ENCODE measurements at places on chromosomes 11 and 22.

GRCh38 chr22:33109514-33110430 lies 51.6 kb upstream of the SYN3 start:
- no peak for DNase-seq

DNA sequence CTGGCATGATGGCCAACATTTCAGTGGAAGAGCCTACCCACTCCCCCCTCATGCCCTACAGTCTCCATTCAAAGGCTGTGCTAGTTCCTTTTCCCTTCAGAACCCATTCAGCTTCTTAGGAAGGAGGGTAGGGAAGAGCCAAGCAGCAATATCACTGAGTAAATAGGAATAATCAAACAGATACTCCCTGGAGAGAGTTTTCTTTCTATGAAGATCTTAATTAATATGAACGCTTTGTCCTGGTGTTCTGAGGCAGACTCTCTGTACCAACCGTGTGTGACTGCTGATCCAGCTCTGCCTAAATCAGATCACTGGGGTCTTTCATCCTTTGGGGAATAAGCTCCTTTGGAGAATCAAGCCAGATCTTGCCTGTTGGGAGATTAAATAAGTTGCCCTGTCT lies 75.2 kb upstream of the NNMT start:
- no peak for DNase-seq

DNA sequence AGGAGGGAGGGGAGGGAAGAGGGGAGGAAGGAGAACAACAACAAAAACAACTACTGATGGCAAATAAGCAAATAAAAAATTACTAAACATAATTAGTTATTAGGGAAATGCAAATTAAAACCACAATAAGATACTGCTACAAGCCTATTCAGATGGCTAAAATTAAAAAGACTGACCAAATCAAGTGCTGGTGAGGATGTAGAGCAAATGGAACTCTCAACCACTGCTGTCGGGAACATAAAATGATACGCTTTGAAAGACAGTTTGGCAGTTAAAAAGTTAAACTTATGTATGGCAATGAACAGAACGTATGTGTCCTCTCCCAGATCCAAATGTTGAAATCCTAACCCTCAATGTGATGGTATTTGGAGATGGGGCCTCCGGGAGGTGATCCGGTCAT lies 85.7 kb downstream of the PHF21B start:
- no peak for DNase-seq

DNA sequence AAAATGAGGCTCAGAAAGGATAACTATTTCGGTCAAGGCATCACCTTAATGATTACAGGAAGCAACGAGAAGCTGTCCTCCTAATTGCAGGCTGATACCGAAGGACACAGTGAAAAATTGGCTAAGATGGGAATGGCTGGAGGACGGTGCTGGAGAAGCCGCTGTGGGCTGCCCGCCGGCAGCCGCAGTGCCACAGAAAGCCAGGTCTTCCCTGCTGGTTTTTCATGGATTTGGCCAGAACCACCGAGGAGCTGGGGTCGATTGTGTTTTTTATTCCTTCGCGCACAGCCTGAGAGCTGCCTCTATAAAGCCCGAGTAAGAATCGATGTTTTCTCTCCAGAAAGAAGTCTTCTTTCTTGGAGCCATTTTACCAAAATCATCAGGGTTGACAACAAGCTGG lies 1484.2 kb downstream of the BRD1 start:
- DNase-seq, result no peak

- DNase-seq, result no peak
These were observed 25.2 kb upstream of the PLET1 start for GRCh38 chr11:112285841-112286311.

DNA sequence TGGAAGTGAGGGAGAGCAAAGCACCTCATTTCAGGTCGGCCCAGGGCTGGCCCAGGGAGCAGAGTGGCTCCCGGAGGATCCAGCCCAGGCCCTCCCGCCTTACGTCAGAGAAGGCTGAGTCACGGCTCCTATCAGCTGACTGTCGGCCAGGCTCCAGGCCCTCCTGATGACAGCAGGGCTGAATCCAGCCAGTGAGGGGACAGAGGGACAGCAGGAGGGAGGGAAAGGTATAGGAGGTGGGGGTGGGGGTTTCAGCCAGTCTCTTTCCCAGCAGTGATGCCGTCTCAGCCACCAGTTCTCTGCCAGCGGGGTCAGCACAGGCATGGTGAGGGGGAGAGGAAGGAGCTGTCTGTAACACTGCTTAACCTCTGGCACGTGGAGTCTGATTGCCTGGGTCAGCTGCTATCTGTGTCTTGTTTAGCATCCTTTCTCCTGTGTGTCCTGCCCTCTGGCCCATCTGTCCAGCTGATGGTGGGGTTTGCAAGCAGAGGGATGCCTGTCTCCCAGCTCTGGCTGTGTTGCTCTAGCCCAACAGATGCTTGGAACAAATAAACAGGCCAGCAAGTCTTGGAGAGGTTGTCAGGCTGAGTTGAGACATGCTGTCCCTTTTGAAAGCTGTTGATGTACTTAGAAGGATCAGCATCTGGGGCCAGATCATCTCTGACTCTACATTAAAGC lies 74.0 kb downstream of the ADAMTS15 start:
- DNase-seq, result peak; percentile 96

- peak; percentile 61 for DNase-seq
These were observed 37.8 kb downstream of the PAMR1 start for GRCh38 chr11:35487532-35488078.

- no peak for DNase-seq
These were observed 4.2 kb downstream of the MUC5B start for GRCh38 chr11:1226986-1227550.

DNA sequence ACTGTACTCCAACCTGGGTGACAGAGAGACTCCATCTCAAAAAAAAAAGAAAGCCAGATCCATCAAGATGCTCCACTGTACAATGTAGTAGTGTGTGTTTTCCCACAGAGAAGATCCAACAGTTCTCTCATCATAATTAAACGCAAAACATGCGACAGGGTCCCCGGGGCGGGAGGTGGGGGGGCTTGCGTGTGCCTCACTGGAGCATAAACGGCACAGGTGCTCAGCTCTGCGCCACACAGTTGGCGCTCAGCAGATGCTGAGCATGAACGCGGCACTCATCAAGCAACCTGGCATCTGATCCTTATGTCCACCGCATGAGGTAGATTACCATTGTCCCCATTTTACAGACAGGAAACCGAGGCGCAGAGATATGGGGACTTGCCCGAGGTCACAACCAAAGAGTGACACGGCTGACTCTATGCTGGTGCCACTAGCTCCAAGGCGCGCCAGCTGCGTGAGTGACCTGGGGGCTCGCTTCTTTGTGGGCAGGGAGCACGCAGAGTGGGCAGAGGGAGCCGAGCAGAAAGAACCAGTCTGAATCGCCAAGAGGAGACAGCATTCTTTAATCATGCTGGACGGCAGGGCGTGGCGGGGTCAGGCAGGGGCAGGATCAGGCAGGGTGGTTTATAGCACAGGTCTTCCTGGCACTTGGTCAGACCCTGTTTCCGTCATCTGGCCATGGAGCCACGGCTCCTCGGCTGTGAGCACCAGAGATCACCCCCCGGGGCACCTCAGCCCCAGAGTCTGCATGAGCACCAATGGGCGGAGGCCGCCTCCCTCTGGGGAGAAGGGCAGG lies 8.2 kb downstream of the C1QTNF6 start:
- no peak for DNase-seq

- DNase-seq, result no peak
These were observed 13.7 kb upstream of the CDKN1C start for GRCh38 chr11:2899080-2899783.

DNA sequence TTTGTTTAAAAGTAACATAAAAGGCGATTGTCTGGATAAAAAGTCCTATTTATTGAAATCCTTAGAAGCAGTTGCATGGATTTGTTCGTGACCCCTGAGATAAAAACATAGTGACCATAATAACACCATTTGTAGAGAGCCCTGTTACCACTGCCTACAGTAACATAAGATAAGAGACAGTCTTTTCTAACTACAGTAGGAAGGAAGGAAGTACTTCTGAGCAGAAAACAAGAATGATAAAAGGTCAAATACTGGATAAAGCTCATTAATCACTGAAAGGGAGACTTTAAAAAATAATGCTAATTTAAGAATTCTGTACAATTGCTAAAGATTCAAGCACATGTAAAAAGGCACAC lies 47.1 kb upstream of the SOX6 start:
- no peak for DNase-seq

- DNase-seq, result no peak
These were observed 118.6 kb downstream of the HIPK3 start for GRCh38 chr11:33375688-33376311.

GRCh38 chr11:58391879-58392278 lies 14.8 kb downstream of the OR5B3 start:
- no peak for DNase-seq

DNA sequence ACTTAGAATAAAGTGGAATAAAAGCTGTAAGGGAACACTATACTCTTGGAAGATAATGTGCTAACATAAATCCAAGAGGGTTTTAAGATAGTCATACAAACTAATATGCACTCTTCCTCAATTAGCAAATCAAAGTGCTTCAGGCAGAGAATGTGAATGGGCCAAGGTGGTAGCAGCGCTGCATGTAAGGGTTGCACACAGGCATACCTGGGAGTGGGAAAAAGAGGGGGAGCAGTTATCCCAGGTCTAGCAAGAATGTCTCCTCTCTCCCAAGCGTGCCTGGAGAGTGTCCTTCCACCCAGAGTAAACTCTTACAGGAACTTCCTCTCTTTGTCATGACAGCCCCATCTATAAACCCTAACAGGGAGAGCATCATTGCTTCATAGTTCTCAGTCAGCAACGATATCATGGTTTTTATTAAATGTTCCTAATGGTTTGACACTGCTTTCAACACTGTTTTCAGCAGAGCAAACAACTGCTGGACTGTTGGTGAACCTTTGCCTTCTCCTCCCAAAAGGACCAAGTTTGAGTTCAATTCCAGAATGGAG lies 61.6 kb downstream of the SYTL2 start:
- DNase-seq, result no peak

DNA sequence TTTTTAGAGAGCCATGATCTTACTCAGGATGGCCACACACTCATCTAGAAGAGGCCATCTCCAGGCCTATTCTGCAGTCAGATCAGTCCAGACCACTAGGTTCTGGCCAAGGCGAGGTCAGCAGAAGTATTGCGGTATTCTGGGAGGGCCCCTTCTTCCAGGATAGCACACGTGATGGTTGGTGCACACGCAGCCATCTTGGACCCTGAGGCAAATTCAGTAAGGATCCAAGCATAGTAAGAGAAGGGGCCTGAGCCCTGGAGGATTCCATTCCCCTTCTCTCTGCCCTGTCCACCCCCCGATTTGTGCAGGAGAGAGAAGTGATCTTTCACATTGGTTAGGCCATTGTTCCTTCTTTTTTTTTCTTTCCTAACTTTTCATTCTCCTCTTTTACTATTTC lies 957.9 kb downstream of the BRD1 start:
- no peak for DNase-seq

GRCh38 chr11:10550503-10551289 lies 9.7 kb upstream of the RNF141 start:
- no peak for DNase-seq

DNA sequence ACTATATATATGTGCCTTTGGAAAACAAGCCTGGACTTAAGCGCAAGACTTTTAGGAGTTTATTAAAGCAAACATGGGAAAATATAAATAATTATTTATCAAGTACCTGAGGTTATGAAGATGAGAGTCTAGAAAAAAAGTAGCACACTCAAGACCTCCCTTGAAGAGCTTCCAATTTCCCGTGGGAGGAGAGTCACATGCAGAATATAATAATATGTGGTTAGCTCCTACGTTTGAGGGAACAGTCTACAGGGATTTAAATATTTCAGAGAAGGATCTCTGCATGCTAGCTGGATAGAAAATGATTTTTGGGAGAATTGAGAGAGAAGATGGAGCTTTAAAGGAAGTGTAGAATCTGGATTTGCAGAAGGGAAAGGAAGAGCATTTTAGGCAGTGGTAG lies 183.8 kb downstream of the SWAP70 start:
- no peak for DNase-seq

DNA sequence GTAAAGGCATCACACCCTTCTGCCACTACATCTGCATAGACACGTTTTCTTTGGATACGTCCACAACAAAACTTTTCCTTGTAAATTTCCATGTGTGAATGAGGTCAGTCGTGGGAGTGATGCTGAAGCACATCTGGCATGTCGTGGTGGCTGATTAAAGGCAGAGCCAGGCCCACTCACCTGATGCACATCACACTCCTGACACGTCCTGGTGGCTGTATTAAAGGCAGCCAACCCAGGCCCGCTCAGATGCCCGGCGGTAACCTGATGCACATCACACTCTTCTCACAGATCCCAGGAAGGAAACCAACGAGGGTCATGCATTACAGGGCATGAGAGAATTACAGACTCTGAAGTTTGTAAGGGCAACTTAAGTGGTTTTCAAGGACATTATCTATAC lies 321.6 kb upstream of the B3GAT1 start:
- no peak for DNase-seq

DNA sequence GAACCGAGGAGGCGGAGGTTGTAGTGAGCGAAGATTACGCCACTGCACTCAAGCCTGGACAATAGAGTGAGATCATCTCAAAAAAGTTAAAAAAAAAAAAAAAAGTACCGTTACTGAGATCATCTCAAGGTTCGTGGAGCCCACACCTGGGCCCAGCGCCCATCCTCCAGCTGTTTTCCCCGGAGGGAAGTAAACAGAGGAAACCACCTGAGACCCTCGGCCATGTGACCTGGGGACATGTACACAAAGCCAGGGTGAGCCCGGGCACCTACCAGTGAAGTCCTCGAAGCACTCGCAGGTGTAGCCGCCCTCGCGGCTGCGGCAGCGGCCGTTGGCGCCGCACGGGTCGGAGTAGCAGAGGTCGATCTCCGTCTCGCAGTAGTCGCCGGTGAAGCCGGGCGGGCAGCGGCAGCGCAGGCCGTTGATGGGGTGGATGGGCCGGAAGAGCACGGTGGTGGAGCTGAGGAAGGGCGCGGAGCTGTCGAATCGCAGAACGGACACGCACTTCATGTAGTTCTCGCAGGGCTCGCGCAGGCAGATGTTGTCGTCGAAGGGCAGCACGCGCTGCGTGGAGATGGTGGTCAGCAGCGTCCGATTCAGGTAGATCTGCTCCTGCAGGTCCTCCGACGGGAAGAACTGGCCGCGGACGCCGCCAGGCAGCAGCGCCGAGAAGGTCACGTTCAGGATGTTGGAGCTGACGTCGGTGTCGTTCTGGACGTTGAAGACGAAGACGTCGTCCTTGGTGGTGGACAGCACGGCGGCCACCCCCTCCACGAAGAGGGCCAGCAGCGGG lies 73.8 kb downstream of the CELSR1 start:
- no peak for DNase-seq

GRCh38 chr11:111921541-111922230 lies 3.0 kb downstream of the C11orf52 start:
- DNase-seq, result no peak

DNA sequence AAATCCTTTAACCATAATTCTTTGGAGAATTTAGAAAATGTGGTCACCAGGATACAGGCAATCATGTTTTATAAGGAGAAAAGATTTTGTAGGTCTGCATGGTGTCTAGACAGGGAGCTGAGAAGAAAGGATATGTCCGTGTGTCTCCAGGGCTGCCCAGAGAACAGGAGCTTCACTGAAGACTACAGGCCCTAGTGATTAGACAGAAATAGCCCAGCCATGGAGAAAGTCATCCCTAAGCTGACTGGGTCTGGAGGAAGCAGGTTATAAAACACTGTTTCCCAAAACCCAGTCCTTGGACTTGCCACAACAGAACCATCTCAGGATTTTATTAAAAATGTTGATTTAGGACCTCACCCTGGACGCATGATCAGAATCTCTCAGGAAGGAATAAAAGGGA lies 84.4 kb downstream of the GALNT18 start:
- DNase-seq, result no peak

GRCh38 chr22:22187299-22187698 lies 57.3 kb upstream of the VPREB1 start:
- DNase-seq, result no peak

All from right atrium auricular region (tissue), 2 donors.